HCT116 (cell line): ENCODE measurements at places on chromosomes 7 and 10. TPM values are rescaled to one million over a fixed set of nuclear protein-coding genes. Genes with fewer than 3 reads are reported as not detected.

DNA sequence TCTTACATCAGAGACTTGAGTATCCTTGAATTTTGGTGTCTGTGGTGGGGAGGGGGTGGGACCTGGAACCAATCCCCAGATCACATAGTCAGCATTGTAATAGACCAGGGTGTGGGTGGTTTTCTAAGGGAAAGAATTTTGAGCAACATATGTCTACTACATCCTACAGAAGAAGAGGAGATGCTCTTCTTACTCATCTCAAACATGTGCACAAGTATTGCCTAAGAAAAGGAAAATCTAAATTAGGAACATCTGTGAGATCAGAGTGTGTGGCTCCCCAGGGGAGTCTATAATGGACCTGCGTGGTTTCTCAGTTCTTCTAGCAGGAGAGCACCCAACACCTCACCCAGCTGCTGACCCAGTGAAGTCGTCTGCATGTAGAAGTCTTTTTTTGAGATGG, 148.8 kb downstream of the CCDC3 start:
- no peak for DNase-seq

DNA sequence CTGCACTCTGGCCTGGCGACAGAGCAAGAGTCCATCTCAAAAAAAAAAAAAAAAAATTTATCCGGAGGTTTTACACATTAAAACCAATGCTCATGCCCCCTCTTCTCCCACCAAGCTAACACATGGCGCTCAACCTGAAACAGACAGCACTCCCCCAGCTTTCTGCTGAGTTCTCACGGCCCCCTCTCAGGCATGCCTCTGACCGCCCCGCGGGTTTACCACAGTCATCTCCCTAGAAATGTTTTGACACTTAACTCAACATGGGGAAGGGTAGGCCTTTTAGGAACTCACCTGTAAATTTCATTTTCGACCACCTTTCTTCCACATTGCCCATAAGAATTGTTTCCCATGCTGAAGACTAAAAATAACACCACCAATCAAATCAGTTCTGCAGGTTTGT, 9.3 kb downstream of the RCC1L start:
- DNase-seq = no peak

DNA sequence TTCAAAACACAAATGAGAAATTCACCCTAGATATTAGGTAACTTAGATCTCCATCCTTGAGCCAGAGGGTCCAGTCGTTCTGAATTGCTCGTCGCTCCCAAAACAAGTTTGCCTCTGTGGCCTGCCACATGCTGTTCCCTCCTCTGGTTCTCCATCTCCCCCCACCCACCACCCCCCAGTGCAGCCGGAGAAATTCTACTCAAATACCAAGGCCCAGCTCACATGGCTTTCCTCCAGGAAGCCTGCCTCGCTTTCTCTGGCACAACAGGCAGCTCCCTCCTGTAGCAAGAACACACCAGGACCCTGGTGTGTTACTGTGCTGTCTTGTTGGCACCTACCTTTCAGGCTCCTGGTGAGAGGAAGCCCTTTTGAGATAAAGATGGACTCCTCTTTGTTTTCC, 52.7 kb upstream of the C10orf90 start:
- no peak for DNase-seq

GRCh38 chr10:112098682-112099081, 84.9 kb downstream of the GPAM start:
- no peak for DNase-seq

GRCh38 chr7:37408291-37409228, 40.1 kb downstream of the ELMO1 start:
- no peak for DNase-seq

Gene NPFFR1
- total RNA-seq = 0.02 TPM

Gene OR13A1
- not detected for total RNA-seq

- DNase-seq = no peak
Observed at GRCh38 chr7:3380886-3381685, 80.0 kb downstream of the SDK1 start.

DNA sequence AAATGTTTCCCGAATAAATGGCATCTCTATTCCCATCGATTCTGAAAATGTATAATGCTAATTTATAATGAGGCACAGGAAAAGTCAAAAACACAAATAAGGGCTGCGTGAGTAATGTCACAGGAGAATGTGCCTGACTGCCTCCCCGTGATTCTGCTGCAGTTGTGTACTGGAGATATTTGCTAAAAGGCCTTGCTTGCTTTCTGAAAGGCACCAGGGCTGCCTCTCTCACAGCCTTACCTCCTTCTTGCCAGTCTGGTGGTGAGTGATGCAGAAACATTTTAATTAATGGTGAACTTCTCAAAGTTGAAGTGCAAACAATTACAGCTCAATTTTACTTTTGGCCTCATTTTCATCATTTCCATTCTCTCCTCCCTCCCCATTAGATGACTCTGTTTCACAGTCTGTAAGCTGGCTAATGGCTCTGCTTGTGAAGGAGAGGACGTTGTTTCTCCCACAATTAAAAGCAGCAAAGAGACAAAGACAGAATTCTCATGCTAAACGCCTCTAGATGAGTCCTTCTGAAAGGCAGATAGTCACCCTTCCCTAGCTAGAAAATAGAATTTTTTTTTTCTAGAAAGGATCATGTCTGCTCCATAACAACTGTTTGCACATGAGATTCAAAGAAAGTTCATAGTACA, 377.6 kb downstream of the MDFIC start:
- DNase-seq = no peak

DNA sequence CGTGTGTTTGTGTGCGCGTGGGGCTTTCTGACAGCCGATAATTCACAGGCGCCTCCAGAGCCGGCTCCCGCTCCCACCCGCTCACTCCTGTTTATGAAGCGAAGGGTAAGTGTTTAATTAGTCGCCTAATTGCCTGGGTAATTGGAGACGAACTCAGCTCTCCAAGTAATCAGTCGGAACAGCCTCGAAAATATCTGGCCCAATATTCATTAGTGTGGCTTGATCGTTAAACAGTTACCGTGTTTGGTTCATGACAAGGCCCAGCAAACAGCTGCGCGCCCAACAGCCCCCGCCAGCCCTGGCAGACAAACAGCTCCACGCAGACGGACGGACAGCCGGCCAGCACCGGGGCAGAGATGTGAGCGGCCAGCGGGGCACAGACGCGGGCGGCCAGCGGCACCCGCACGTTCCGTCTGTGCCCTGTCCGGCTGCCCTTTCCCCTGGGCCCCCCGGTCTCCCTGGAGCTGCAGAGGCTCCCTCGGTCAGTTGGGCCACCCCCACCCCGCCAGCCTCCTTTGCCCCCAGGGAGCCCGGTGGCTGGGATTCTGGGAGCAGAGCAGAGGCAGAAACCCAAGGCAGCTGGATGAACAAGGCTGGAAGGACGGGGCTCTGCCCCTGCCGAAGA, 98.2 kb downstream of the UNCX start:
- no peak for DNase-seq

DNA sequence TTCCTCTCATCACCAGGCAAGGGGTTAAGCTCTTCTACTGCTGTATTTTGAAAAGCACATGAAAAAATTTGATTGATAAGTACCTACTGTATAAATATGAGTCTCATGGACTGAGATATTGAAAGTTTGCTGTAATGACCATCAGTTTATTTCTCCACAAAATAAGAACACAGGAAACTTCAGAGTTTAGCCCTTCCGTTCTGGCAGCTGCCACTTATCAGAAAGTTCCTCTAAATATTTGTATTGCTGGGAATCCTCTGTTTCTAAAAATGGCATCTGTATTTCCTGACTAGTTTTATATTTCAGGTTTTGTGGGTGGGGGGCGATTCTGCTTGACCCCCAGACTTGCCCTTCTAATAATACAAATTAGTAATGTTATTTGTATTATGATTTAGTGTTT, 92.0 kb downstream of the LYZL2 start:
- no peak for DNase-seq

Gene RP9
- total RNA-seq = 14.2 TPM

DNA sequence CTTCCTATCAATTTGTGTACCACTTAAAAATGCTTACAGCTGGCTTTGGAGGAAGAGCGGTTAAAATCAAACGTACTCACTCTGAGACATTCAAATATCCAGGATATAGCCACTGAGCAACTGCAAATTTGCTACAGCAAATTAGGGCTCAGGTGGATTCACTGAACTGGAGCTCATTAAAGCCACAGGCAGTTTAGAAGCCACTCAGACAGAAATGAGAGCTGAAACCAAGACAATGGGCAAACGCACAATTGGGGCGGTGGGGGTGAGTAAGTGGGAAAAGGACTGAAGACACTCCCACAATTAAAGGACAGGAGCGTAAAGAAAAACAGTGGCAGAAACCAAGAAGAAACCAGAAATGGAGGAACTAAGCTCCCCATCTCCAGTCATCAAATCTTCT, 20.5 kb downstream of the MPP7 start:
- DNase-seq = no peak

- no peak for DNase-seq
Observed at GRCh38 chr7:15470825-15471668, 90.8 kb downstream of the AGMO start.

- DNase-seq = no peak
Observed at GRCh38 chr10:92692697-92693533, 3.2 kb downstream of the HHEX start.

- DNase-seq = no peak
Observed at GRCh38 chr10:712089-712488, 22.6 kb upstream of the DIP2C start.

Gene CYP3A4
- 0.25 TPM for total RNA-seq

DNA sequence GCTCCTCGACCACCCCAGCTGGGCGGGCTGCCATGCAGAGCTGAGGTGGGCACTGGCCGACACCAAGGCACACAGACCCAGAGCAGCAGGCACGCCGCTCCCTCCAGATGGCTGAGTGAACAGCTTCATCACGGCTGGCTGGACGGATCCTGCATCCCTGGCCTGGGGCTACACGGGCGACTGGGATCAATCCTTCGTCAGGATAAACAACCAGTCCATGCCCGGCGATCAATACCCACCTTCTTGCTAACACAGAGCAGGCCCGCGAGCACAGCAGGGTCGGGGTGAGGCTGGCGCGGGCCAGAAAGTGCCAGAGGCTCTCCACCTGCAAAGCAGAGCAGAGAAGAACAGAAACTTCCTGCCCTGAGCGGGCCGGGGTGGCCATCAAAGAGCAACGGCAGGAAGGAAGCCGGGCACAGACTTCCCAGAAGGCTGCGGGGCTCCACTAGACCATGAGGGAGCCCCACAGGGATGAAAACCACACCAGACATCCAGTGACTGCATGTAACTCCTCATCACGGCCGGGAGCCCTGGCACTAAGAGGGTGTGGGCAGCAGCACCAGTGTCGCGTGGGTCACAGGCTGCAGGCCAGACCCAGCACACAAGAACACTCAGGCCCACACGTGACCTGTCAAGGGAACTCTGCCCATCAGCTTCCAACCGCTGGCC, 166.4 kb downstream of the MAD1L1 start:
- DNase-seq = no peak

DNA sequence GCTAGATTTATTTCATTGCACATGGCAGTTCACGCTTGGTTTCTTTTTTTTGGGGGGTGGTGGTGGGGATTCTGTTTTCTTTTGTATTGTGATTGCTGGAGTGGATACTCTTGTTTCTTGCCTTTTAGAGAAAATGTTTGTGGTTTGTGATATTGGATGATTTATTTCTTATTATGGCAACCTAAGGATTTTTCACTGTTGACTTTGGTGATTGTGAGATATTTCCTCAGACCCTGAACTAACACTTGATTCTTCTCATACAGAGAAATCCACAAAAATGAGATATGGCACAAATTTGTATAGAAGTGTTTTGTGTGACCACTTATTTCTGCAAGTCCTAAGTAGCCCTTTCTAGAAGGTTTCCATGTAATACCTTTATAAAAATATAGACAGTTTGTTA, 871.1 kb downstream of the LRMDA start:
- no peak for DNase-seq

Gene IQUB
- total RNA-seq = 0.79 TPM

DNA sequence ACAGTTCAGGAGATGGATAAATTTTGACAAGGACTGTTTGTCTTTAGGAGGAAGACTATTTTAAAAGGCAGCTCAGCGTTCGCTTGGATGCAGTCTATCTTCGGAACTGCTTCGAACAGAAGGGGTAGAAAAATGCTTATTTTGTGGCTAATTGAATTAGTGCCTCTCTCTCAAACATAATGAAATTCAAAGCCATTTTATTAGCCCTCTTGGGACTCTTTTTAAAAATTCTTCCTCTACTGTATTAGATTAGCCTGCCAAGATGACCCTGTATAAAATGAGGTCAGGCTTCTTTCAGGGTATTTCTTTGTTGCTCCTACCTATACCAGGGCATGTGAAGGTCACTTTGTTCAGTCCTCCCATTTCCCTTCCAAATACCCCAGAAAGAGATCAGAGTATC, 379.2 kb upstream of the NFE2L3 start:
- DNase-seq = no peak

Gene POT1
- 19.5 TPM for total RNA-seq

GRCh38 chr10:105328503-105329133, 687.5 kb downstream of the SORCS3 start:
- DNase-seq = no peak

DNA sequence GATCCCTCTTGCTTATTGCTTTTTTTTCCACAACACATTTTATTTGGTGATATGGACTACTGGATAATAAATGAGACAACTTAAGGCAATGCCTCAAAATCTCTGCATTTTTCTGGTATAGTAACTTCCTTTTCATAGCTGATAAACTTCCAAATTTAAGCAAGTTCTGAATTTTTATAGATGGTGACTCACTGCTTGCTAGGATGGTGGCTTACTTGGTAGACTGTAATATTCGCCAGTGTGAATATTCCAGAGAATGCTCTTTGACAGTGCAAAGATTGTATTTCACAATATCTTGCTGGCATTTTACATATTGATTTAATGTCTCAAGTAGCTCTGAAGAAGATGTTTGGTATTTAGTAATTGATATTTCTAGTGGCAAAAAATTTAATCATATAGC, 472.4 kb downstream of the TFEC start:
- no peak for DNase-seq

- peak; percentile 63 for DNase-seq
Observed at GRCh38 chr10:119355930-119356329, 148.6 kb downstream of the GRK5 start.

- no peak for DNase-seq
Observed at GRCh38 chr10:11962176-11962575, 80.4 kb downstream of the UPF2 start.

Gene SOSTDC1
- total RNA-seq = 0.20 TPM

Gene LIPM
- not detected for total RNA-seq

Gene EPO
- total RNA-seq = 0.30 TPM

- DNase-seq = no peak
Observed at GRCh38 chr10:125638555-125638954, 44.4 kb downstream of the TEX36 start.

DNA sequence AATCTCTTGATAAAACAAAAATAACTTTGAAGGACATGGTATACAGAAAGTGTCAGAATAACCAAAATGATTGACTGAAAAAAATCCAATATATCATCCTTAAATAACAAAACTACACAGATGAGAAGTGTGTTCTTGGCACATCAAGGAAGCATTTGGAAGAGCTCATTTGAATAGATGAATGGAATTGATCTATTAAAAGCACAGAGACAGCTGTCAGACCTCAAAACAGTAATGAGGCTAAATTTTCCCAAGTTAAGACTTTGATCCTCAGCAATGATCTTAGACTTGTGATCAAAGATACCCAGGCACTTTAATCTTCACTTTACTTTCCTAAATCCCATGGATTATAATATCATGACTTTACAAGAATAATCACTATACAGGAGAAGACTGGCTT, 395.4 kb upstream of the NFE2L3 start:
- DNase-seq = no peak

Gene HKDC1
- total RNA-seq = 1.7 TPM
